Lung (tissue), 17 donors: ENCODE measurements at places on chromosomes 3 and 15. TPM values are rescaled to one million over a fixed set of nuclear protein-coding genes. Genes with fewer than 3 reads are reported as not detected.
A peak's percentile ranks its signal among the peaks of the same experiment; 100 is the strongest.

DNA sequence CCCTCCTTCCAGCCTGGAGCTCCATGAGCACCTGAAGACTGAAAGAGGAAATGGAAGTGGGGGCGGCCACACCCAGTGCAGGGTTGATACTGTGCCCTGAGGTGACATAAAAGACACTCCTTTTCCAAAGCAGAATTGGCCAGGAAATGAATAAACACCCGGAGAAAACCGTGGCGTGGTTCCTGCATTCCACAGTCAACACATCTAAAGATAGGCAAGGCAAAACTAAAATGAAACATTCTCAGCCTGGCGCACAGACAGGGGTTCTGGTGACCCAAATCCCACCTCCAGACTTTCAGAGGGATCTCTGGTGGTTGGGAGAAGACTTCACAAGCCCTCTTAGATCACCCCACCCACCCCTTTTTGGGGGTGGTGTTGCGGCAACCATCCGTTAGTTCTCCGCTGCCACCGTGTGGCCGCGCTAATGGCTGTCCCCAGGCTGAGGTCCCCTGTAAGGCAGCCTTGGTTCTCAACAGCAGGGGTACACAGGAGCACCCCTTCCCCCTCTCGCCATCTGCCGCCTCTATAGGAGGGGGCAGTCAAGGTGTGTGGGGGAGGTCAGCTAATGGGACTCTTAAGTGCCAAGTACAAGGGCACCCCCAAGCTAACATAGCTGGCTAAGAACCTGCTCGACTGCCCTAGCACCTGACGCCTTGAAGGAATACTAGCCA lies 2.5 kb upstream of the MST1R start:
- DNase-seq, result peak; percentile 78

DNA sequence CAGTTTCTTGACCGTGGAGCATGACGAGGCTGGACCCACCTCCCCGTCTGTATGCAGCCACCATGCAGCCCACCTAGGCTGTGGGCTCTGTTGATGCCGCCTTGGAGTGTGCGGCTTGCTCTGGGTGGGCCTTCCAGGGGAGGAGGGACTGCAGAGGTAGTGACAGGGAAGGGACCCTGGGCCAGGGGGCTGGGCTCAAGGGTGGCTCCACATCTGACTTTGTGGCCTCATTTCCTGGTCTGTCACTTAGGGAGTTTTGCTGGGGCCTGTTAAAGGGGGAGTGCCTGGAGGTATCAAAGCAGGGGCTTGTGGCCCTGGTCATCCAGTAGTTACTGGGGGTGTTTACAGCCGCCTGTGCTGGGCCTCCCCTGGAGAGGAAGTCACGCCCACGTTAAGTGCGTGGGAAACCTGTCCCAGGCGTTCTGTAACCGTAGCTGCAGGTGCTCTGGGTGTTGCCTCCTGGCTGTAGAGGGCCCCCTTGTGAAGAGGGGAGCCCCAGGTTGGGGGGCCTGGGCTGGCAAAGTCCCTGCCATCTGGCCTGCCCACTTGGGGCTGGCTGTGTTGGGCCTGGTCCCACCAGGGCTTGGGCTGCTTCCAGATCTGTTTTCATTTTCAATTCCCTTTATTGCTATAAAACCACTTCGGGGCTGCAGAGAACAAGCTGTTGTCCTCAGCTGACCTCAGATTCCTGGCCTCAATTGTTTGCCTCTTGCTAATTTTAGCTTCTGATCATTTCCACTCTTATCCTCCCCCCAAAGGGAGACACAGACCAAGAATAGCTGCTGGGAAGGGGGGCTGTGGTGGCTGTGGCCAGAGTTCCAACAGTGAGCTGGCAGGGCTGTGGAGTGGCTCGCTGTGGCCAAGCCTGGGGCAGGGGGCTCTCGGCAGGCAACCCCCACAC lies 26.5 kb downstream of the KLF13 start:
- peak; percentile 68 for DNase-seq

GRCh38 chr3:130341882-130342281 lies 3.6 kb upstream of the COL6A5 start:
- DNase-seq, result no peak

GRCh38 chr3:40557575-40558161 lies 32.9 kb downstream of the ZNF621 start:
- DNase-seq, result no peak

- no peak for DNase-seq
Observed at GRCh38 chr15:30041868-30042267, 40.9 kb upstream of the GOLGA8J start.

GRCh38 chr3:26104851-26105251 lies 315.0 kb downstream of the OXSM start:
- DNase-seq, result peak; percentile 34

- no peak for DNase-seq
Observed at GRCh38 chr3:184140436-184140835, 5.3 kb downstream of the EIF2B5 start.

GRCh38 chr3:140469491-140469890 lies 208.4 kb upstream of the TRIM42 start:
- no peak for DNase-seq

DNA sequence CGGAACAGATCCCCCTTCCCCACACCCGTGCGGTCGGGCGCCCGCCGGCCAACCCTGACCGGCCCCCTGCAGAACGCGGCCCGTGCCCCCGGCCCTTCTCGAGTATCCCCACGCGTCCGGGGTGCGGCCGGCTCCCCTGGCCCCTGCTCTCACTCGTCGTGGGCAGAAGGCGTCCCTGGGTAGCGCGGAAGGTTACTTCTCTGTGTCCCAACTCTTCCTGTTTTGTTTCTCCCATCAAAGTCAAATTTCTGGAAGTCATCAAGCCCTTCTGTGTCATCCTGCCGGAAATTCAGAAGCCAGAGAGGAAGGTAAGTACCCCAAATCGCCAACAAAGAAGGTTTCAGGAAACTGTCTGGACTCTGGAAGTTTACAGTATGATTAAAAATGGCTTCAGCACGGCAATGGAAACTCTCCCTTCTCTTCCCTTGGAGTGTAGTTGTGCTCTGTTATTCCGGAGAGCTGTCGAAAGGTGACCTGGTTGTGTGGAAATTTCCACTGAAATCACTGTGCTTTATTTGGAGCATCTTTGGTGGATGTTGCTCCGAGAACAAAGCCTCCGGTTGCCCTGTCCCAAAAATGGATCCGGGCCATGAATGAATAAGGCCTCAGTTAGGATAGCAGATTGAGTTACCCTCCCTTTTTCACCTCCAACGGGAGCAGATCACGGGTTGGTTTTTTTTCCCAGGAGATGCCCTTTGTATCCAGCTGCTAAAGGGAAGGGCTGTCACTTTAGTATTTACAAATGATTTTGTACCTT lies 536 bp downstream of the SEC61A1 start:
- peak; percentile 18 for DNase-seq

- DNase-seq, result no peak
Observed at GRCh38 chr3:94481226-94481898, 418.5 kb downstream of the NSUN3 start.

- no peak for DNase-seq
Observed at GRCh38 chr15:48052946-48053345, 67.8 kb upstream of the SLC24A5 start.

- DNase-seq, result no peak
Observed at GRCh38 chr3:37308247-37308646, 133.9 kb upstream of the LRRFIP2 start.

GRCh38 chr3:35733341-35733740 lies 94.0 kb downstream of the ARPP21 start:
- no peak for DNase-seq

DNA sequence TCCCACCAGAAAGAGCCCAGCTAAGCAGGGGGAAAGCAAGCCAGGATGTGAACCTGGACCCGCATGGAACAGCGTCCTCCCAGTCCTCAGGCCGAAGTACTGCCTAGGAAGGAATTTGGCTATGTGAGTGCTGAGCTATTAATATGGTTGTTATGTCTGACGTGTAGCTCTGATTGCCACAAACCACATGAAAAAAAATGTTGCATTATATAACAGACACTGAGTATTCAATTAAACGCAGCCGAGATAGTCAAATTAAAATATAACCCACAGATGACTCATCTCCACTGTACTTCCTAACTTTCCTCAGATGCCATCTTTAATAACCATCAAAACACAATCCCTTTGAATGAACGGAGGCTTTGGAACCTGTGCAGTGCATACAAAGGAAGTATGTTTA lies 111.1 kb downstream of the GABRB3 start:
- DNase-seq, result no peak

GRCh38 chr3:159586571-159587202 lies 401.9 kb upstream of the IL12A start:
- DNase-seq, result peak; percentile 17

GRCh38 chr3:51340989-51341636 lies 44.0 kb upstream of the MANF start:
- no peak for DNase-seq

- DNase-seq, result no peak
Observed at GRCh38 chr3:9727041-9727595, 4.4 kb upstream of the BRPF1 start.

GRCh38 chr3:4864503-4864902 lies 114.7 kb upstream of the BHLHE40 start:
- no peak for DNase-seq

- DNase-seq, result no peak
Observed at GRCh38 chr3:179942553-179943075, 94.1 kb downstream of the PEX5L start.

DNA sequence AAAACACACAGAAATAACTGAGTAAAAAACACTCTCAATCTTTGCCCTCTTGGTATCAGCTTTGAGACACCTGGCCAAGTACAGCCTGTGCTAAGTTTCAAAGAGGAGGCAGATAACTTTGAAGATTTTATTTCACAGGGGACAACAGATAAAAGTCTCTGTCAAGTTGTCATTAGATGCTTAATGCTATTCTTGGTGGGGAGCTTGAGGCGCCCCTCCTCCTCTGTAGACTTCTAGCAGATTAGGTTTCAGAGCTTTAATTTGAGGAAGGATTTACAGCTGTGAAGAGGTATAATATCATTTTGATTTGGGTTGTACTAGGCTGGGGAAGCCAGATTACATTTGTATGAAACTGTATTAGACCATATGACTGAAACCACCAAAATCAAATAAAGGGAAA lies 620.3 kb downstream of the FHIT start:
- no peak for DNase-seq

- DNase-seq, result no peak
Observed at GRCh38 chr3:2023959-2024358, 74.7 kb upstream of the CNTN4 start.

- DNase-seq, result no peak
Observed at GRCh38 chr3:181615666-181616065, 96.1 kb upstream of the SOX2 start.

DNA sequence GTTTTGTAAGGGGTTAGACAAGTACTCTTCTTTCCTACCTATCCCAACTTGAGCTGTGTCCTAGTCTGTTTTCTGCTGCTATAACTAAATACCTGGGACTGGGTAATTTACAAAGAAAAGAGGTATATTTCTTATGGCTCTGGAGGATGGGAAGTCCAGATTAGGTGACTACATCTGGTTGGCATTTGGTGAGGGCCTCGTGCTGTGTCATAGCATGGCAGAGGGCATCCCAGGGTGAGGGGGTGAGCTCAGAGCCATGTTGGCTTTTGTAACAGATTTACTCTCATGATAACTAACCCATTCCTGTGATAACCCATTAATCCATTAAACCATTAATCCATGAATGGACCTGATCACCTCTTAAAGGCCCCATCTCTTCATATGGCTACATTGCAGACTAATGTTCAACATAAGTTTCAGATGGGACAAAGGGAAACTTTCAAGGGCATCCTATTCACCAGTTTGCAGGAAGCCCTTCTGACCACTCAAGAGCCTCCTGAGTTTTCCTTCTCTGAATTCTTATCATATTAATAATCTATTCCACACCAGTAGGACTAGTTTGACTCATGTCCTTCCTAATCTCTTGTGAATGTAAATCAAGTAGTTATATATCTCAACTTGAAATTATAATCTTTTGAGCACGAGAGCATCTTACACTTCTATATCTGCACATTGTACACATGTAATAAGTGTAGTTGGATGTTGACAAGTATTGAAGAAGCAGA lies 185.7 kb upstream of the ZPLD1 start:
- DNase-seq, result no peak

DNA sequence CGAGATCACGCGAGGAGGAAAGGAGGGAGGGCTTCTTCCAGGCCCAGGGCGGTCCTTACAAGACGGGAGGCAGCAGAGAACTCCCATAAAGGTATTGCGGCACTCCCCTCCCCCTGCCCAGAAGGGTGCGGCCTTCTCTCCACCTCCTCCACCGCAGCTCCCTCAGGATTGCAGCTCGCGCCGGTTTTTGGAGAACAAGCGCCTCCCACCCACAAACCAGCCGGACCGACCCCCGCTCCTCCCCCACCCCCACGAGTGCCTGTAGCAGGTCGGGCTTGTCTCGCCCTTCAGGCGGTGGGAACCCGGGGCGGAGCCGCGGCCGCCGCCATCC lies 1.1 kb upstream of the SETD5 start:
- DNase-seq, result peak; percentile 92

The NR1I2 gene
- polyA plus RNA-seq, result 0.08 TPM

The ATOSA gene
- 12.1 TPM for polyA plus RNA-seq

The SLC15A2 gene
- 13.6 TPM for polyA plus RNA-seq

The COLQ gene
- 0.90 TPM for polyA plus RNA-seq

The ADAM10 gene
- 9.7 TPM for polyA plus RNA-seq

The CPN2 gene
- polyA plus RNA-seq, result not detected

The MKRN3 gene
- polyA plus RNA-seq, result 0.40 TPM

The MUC13 gene
- polyA plus RNA-seq, result 0.49 TPM

The MITF gene
- polyA plus RNA-seq, result 5.9 TPM

The SEMA7A gene
- polyA plus RNA-seq, result 6.6 TPM

The ROPN1 gene
- not detected for polyA plus RNA-seq

The GCNT3 gene
- polyA plus RNA-seq, result 0.85 TPM

The ANKUB1 gene
- polyA plus RNA-seq, result 1.3 TPM

The KLF15 gene
- 18.2 TPM for polyA plus RNA-seq

The FGD5 gene
- polyA plus RNA-seq, result 19.0 TPM

The REC114 gene
- not detected for polyA plus RNA-seq

The ZNF80 gene
- polyA plus RNA-seq, result 0.05 TPM

The SLC27A2 gene
- polyA plus RNA-seq, result 3.5 TPM

The GHRL gene
- 5.4 TPM for polyA plus RNA-seq

The SPSB4 gene
- 0.65 TPM for polyA plus RNA-seq

The ITIH1 gene
- polyA plus RNA-seq, result 0.35 TPM
